ENCODE measurements at places on chromosomes 2 and 18.

DNA sequence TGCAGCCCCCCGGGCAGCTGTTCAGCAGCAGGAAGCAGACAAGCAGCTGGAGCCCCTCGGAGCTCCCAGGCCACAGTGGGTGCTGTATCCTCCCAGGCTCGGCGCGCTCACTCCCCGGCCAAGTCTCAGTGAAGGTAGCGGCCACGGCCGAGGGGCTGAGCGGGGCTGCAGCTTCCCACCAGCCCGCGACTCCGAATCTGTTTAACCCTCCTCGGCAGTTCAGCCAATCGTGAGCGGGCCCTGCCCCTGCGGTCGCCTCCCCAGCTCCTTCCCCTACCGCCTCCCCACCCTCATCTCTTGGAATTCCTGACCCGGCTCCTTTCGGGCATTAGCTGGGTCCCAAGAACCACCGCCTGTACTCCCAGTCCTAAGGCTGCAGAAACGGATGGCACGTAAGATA, at the start of gene RESP18:
Gene RESP18, minus strand, starts transcription at position 203 of the 400 bp plus-strand sequence.
- no peak for DNase-seq
- peaks cover 5% of the 10 kb centered on the region for H3K27me3 ChIP-seq
- H3K36me3 ChIP-seq = no peaks in the 10 kb centered on the region
- no peak within 1 kb of the TSS for H3K4me3 ChIP-seq
- no peaks in the 10 kb centered on the region for H3K4me1 ChIP-seq

DNA sequence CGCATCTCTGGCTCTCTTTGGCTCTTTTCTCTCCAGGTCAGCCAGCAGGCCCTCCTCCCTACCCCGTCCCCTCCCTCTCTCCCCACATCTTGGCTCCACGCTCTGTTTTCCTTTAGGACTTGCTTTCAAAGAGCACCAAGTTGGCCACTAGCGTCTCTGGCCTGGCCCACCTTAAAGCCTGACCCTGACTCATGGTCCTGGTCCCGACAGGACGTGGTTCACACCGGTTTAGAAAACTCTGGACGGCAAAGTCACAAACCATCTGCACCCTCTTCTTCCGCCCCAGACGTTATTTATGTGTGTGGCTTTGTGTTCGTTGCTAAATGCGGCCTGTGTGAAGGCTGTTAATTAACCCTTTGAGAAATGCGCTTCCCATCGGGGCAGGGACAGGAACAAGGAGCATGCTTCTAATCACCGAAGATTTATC, 169.0 kb upstream of the HAAO start:
- no peak overlapping the region for H3K4me3 ChIP-seq
- peaks cover 73% of the 10 kb centered on the region for H3K4me1 ChIP-seq
- no peaks in the 10 kb centered on the region for H3K36me3 ChIP-seq
- H3K27ac ChIP-seq = peak overlapping the region; percentile 88

GRCh38 chr2:37459095-37459981, 114.9 kb downstream of the QPCT start:
- no peaks in the 10 kb centered on the region for H3K27me3 ChIP-seq
- no peak overlapping the region for H3K4me3 ChIP-seq

DNA sequence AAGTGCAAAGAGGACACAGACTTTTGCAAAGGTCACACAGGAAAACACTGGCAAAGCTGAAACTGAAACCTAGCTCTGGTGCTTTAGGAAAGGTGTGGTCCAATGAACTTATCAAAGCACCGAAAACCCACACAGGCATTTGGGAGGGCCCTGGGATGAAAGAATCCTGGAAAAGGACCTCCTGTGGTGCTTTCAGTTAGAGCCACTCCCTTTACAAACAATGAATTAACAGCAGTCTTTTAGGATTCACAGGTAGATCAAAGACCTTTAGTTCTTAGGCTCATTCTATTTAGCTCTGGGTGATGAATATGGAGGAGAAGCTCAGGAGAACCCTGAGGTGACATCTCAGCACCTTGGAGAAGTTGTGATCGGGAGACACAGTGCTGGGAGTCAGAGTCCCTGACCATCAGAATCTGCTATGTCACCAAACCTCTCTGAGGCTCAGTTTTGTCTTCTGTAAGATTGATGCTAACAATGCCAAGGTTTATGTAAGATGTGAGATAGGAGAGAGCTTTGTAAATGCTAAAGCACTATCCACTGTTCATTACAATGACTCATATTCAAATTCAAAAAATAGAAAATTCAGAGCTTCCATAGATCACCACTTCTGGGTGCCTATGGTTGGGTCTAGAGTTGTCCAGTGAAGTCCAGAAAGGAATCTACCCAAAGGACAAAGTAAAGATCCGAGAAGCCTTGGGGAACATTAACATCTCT, 39.3 kb downstream of the VSNL1 start:
- DNase-seq = no peak
- H3K4me1 ChIP-seq = no peaks in the 10 kb centered on the region
- no peaks in the 10 kb centered on the region for H3K36me3 ChIP-seq
- no peaks in the 10 kb centered on the region for H3K27me3 ChIP-seq
- H3K4me3 ChIP-seq = no peak overlapping the region

DNA sequence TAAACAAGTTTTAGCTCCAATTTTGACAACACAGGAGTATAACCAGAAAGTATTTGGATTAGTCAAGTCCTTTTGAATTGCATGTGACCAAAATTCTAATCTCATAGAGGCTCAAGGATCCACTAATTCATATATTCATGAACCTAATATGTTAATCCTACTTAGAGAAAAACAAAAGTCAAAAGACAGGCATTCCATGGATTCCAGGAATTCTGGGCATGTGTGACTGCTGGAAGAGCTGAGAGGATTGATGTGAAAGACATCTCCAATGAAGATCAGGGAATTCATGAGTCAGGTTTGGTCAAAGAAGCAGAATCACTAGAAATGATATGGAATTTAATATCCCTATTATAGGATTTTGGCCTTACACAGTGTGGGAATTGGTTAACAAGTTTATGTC, 1494.6 kb upstream of the DDX18 start:
- no peak overlapping the region for H3K4me3 ChIP-seq
- H3K27ac ChIP-seq = no peak overlapping the region
- no peaks in the 10 kb centered on the region for H3K36me3 ChIP-seq
- no peak for DNase-seq

DNA sequence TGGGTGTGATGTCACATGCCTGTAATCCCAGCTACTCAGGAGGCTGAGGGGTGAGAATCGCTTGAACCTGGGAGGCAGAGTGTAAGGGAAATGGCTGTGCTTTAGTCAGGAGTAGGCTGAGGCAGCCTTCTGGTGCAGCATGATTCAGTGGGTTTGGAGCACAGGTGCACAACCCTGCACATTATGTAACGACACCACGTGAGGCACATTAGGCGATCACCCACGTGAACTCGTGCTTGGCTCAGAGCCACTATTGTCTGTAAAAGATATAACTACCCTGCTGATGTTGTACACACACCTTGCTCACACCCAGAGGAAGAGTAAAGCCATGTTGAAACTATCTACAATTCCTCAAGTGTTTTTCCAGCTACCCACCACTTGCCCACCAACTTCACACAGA, 54.8 kb upstream of the ZC3H15 start:
- H3K27ac ChIP-seq = no peak overlapping the region
- H3K4me3 ChIP-seq = no peak overlapping the region
- no peaks in the 10 kb centered on the region for H3K36me3 ChIP-seq
- no peaks in the 10 kb centered on the region for H3K27me3 ChIP-seq

DNA sequence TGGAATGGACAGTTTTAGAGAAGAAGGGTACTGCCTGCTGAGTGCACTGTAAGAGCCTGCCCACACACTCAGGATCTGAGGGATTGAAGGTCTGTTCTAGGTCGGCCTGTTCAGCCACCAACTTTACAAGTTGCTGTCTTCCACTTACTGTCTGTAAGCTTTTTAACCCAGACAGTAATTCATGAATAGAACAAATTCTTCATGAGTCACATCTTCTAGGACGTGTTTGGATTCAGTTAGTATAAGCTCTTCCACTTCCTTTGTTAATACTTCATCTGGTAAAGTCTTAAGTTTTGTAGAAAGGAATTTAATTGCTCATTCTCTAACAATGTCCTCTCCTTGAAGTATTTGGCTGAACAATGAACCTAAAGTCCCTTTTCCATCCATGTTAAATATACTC, 74.6 kb downstream of the PDE11A start:
- DNase-seq = no peak
- H3K4me3 ChIP-seq = no peak overlapping the region
- H3K27me3 ChIP-seq = no peaks in the 10 kb centered on the region
- H3K36me3 ChIP-seq = no peaks in the 10 kb centered on the region
- no peak overlapping the region for H3K27ac ChIP-seq

GRCh38 chr18:32701313-32701712, 71.5 kb downstream of the KLHL14 start:
- no peak for DNase-seq
- no peaks in the 10 kb centered on the region for H3K36me3 ChIP-seq
- no peak overlapping the region for H3K27ac ChIP-seq
- H3K27me3 ChIP-seq = no peaks in the 10 kb centered on the region

DNA sequence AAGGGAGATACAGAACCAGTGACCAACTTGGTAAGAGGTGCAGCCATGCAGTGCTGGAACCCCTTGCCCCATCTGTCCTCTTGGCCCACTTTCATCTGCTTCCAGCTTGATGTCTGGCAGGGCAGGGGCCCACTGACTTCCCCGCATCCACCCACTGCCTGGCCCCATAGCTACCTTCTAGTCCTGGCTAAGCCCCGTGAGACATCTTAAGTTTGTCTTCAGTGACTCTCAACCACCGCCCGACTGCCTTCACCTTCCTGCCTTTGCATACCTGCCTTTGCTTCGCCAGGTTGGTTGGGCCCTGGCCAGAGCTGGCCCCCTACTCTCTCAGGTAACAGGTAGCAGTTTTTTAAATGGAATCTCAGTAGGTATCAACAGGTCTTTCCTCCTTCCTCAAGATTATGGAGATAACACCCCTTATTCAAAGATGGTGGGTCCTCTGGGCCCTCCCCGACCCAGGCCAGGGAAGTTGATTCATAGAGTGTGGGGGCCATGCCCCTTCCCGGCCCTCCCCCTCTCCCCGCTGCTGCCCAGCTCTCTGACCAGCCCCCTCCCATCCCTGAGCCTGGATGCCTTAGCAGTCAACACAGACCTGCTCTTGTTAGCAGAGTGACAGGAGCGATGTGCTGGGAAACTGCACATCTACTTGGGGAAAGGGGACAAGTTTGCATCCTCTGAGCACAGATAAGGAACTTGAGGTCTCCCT, 2.8 kb downstream of the ARID5A start:
- H3K27me3 ChIP-seq = no peaks in the 10 kb centered on the region
- H3K36me3 ChIP-seq = peaks cover 4% of the 10 kb centered on the region
- no peak for DNase-seq
- peak overlapping the region; percentile 99 for H3K4me3 ChIP-seq
- peaks cover 14% of the 10 kb centered on the region for H3K4me1 ChIP-seq

Measured in ascending aorta (tissue), 2 donors.